ENCODE measurements at places on chromosomes 16 and 17. TPM values are rescaled to one million over a fixed set of nuclear protein-coding genes. Genes with fewer than 3 reads are reported as not detected.

Gene TMEM98
- 9.2 TPM for total RNA-seq

Gene POLR3K
- 14.8 TPM for total RNA-seq

Gene RASD1
- total RNA-seq, result 0.21 TPM

Gene SRCIN1
- total RNA-seq, result 8.6 TPM

Gene GUCY2D
- not detected for total RNA-seq

Gene SETD1A
- 15.8 TPM for total RNA-seq

Gene TLCD2
- total RNA-seq, result 2.5 TPM

Gene MYLK3
- total RNA-seq, result not detected

Gene UNC45B
- not detected for total RNA-seq

Gene CRYM
- 1.6 TPM for total RNA-seq

Gene C17orf107
- total RNA-seq, result 3.6 TPM

Gene UTS2R
- not detected for total RNA-seq

Gene MYH3
- 2.1 TPM for total RNA-seq
